Hepatic stellate cell (primary cell): ENCODE measurements at places on chromosomes 6 and 20.

DNA sequence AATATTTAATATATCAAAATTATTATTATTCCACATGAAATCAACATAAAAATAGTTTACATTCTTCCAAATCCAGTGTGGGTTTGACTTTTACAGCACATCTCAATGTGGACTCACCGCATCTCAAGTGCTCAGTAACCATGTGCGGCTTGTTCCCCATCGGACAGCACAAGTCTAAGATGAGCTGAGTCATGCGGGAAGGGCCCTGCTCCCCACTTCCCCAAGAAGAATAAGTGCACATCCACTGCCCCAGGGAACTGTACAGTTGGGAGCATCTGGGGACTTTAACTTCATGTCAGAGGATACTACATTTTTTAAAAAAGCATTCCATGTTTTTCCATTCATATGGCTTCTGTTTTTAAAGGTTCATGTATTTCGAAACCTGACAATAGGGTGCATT, 325.6 kb downstream of the BTBD3 start:
- no peak for DNase-seq

- peak; percentile 28 for DNase-seq
These were observed 103.5 kb downstream of the LAMP5 start for GRCh38 chr20:9617940-9618339.

GRCh38 chr6:32484614-32484998, 44.9 kb downstream of the HLA-DRA start:
- DNase-seq = no peak

- DNase-seq = no peak
These were observed 194.2 kb upstream of the SGK1 start for GRCh38 chr6:134511984-134512683.

DNA sequence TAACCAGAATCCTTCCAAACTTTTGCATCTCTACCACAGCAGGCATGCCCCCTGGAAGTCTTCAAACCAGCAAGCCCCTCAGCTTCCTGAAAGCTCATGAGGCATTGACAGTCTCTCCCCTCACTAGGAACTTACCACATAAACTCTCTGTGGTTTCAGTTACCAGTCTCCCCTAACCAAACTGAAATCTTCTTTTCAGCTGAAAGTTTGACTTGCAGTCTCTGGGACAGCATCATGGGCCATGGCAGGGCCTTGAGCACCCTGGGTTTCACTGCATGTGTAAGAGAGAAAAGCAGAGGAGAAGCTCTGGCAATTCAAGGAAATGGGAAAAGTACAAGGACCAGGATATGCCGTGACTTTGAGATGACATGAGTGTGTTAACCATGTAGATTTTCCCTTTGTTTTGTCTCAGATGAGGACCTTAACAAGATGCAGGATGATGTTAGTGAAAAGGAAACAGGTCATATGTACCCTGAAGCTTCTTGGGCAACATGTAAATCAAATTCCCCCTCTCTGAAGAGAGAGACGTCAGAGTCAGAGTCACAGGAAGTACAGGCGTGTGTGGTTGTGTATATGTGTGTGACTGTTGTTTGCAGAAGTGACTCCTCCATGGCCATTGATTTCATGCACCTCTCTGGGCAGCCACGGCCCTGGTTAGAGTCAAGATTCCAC, 106.3 kb downstream of the TNFRSF21 start:
- no peak for DNase-seq

GRCh38 chr6:157219201-157220200, 103.8 kb downstream of the TMEM242 start:
- no peak for DNase-seq

DNA sequence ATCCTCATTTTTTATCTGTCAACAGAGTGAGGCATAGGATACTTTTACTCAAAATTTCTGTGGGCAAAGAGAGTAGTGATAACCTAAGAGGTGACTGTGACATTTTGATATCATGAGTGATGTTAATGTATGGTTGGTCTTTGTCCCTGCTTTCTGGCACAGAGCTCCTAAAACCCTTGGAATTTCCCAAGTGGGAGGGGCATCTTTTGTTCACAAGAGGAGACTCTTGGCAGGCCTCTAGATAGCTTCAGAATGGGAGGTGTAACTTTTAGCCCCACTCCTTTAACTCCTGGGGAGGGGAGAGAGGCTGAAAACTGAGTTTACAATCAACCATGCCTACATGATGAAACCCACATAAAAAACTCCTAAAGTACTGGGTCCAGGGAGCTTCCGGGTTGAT, 527.8 kb downstream of the RFPL4B start:
- DNase-seq = no peak

GRCh38 chr20:39851459-39851858, 837.6 kb downstream of the MAFB start:
- no peak for DNase-seq

GRCh38 chr20:38221119-38221589, 39.4 kb downstream of the KIAA1755 start:
- peak; percentile 92 for DNase-seq

- DNase-seq = no peak
These were observed 10.7 kb upstream of the SLCO4A1 start for GRCh38 chr20:62631336-62632308.

GRCh38 chr20:6993011-6993410, 225.5 kb downstream of the BMP2 start:
- DNase-seq = no peak

DNA sequence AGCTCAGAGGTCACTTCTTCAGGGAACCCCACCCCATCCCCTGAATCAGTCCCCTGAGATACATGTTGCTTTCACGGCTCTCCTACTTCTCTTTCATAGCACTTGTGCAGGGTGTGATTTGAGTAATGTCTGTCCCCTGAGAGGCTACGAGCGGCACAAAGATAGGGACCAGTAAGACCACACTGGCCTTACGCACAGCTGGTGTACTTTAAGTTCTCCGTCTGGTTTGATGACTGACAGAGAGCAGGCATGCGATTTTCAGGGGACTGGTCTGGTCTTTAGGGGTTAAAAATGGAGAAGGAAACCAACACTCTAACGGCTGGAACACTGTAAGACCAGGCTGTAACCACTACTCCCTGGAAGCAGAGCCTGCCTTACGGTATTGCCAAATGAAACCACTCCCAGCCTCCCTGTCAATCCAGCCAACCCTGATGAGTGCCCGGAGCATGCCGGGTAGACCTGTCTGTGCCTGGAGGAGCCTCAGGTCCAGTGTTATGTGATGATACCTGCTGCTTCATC, 47.1 kb downstream of the ELMO2 start:
- no peak for DNase-seq

DNA sequence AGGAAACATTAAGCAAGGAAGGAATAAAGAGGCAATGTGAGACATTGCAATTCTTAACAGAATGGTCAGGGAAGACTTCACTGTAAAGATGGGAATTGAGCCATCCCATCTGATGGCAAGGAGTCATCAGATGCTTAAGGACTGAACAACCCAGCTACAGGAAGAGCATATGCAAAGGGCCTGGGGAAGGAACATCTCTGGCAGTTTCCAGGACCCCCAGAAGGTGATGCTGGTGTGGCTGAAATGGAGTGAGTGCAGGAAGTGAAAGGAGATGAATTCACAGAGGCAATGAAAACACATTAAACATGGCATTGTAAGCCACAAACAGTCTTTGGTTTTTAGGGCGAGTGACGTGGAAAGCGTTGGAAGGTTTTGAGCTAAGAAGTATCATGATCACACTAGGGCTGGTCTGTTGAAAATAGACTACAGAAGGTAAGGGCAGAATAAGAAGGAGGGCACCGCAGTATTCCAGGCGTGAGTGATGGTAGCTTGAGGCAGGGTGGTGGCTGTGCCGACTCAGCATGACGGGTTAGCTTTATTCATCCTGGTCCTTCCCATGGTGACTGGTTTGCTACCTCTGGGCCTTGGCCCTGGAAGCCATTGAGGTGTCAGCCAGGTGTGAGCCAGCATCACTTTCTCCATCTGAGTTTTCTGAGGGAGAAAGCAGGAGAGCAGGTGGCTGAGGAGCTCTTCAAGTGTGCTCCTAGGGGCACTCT, 6.8 kb downstream of the BTN2A1 start:
- DNase-seq = no peak

GRCh38 chr6:103081876-103082630, 1688.5 kb downstream of the GRIK2 start:
- DNase-seq = no peak

DNA sequence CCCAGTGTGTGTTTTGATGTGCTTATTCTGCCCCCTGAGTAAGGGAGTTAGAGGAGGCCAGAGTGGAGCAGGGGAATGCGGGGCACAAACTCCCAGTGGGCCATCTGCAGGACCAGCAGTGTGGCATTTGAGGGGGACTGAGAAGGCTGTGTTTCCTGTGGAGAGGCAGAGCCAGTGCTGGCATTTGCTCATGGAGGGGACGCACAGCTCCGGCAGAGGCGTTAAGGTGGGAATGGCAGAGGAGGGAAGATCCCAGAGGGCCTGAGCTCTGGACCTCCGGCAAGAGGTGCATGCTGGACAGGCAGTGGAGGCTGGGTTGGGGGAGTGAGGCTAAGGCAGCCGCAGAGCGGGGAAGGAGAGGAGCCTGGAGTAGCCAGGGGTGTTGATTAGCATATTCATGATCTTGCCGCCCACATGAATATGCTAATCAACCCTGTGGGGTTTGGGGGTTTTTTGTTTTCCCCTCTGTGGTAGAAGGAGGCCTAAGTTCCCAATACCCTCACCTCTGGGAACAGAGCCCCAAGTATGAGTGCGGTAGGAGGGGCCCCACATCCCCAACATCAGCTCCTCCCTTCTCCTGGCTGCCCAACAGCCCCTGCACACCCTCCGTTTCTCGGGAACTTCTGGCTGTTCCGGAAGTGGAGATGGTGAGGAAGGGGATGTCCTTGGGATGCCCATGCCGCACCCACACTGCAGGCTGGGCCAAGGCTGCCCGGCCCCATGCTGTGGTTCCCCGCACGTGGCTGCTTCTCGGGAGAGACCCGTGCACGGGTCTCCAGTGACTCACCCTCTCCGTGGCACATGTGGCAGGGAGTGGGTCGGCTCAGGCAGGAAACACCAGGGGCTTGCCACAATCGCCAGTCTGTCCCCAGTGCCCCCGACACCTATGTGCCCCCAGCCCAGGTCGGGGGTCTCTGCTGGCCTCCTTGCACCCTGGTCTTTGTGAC, 33.8 kb downstream of the DLGAP4 start:
- DNase-seq = no peak

DNA sequence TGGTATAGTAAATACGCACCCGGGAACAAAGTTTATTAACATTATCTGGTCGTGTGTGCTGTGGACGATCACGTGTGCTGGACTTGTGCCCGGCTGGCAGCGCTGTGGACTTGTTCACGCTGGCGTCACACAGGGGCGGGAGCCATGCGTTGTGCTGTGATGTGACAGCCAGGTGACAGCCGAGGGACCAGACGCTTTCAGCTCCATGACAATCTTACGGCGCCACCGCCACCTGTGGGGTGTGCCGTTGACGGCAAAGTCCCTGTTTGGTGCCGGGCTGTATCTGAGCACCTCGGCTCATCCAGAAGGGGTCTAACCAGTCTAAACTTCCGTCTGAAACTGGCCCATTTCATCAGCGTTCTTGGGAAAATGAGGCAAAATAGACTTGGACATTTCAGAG, 25.2 kb downstream of the DLL1 start:
- no peak for DNase-seq

GRCh38 chr20:63857764-63858392, 3.4 kb upstream of the ABHD16B start:
- no peak for DNase-seq

DNA sequence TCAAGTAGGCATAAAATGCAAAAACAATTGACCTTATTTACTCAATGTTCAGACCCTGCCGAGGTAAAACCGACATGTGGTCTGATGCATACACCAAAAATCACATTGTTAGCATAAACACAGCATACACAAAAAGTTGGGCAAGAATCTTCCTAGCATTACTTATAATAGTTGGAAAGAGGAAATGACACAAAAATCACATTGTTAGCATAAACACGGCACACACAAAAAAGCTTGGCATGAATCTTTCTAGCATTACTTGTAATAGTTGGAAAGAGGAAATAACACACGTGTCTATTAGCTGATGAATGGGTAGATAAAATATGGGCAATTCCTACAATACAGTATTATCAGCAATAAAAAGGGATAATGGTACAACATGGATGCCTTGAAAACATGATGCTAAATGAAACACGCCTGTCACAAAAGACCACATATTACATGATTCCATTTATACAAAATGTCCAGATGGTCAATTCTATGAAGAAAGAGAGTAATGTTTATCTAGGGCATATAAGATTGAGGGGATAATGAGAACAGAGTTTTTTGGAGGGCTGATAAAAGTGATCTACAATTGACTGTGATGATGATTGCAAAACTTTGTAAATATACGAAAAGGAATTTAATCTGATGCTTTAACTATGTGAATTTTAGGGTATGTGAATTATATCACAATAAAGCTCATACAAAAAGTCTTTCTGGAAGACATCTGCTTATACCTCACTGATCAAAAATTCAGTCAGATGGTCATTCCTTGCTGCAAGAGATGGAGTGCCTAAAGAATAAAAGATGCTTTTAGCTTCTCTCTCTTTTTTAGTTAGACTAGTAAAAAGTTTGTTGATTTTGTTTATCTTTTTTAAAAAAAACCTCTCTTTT, 1019.5 kb upstream of the CITED2 start:
- no peak for DNase-seq

DNA sequence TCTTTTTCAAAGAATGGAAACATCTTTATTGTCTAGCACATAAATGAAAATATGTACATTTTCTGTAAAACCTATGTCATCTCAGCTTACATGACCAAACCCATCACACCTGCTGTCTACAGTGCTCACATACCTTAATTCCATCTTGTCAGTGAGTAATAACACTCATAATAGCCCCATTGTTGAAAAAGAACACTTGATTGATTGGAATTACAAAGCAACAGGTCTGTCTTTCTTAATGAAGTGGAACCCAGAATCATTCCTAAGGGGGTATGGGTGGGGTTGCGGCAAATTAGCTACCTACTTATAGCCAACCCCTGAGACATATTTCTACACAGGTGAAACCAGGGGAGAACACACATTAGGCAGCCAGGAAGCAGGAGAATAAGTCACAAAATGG, 20.2 kb downstream of the ADGRF4 start:
- no peak for DNase-seq

DNA sequence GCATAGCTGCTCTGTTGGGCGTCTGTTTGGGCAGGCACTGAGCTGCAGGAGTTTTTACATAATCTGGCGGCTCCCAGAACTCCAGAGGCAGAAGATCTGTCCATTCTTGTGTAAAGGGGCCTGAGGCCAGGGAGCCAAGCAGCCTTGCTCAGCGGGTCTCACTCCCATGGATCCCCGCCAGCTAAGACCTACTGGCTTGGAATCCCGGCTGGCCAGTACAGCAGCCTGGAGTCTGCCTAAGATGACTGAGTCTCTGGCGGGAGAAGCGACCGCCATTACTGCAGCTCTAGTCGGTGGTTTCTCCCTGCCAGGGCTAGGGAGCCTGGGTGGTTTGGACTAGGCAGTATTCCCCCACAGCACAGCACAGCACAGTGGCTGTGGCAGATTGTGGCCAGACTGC, 268.4 kb upstream of the SYNCRIP start:
- no peak for DNase-seq

DNA sequence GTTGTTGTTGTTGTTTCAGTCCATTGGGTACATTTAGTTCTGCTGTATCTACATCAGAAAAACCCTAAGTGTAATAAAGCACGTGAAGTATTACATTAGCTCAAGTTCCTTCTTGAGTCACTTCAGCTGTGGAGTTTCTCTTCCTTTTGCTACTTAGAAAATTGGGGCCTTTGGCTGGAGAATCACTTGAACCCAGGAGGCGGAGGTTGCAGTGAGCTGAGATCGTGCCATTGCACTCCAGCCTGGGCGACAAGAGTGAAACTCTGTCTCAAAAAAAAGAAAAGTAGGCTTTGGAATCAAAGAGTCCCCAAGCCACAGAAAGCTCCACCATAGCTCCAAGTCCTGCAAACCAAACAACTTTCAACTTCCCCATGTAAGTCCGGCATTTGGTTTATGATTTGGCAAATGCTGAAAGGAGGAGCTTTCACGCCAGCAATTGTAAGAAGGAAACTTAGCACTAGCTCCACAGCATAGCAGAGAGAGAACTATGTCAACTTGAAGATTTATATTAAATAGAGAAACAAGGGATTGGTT, 56.5 kb upstream of the RNF144B start:
- DNase-seq = no peak
